ENCODE measurements at places on chromosomes 7 and 10.
A peak's percentile ranks its signal among the peaks of the same experiment; 100 is the strongest.

- DNase-seq, result no peak
Measured at GRCh38 chr7:157702311-157703023, 365.7 kb downstream of the DNAJB6 start.

GRCh38 chr10:99682752-99683151 is 23.4 kb downstream of the ENTPD7 start:
- no peak for DNase-seq

DNA sequence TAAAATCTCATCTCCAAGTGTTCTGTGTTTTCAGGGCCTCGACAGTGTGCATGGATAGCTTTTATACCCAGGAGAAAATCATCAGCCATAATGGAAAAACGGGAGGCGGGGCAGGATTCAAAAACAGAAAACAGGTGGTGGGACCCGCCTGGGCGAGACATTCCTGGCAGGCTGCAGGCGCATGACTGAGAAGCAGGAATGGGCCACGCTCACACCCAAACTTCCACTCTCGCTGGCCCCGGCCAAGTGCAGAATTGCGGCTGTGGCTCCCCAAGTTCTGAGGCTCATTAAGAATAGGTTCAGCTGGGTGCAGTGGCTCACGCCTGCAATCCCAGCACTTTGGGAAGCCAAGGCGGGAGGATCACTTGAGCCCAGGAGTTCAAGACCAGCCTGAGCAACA is 60.6 kb downstream of the C10orf143 start:
- no peak for DNase-seq

DNA sequence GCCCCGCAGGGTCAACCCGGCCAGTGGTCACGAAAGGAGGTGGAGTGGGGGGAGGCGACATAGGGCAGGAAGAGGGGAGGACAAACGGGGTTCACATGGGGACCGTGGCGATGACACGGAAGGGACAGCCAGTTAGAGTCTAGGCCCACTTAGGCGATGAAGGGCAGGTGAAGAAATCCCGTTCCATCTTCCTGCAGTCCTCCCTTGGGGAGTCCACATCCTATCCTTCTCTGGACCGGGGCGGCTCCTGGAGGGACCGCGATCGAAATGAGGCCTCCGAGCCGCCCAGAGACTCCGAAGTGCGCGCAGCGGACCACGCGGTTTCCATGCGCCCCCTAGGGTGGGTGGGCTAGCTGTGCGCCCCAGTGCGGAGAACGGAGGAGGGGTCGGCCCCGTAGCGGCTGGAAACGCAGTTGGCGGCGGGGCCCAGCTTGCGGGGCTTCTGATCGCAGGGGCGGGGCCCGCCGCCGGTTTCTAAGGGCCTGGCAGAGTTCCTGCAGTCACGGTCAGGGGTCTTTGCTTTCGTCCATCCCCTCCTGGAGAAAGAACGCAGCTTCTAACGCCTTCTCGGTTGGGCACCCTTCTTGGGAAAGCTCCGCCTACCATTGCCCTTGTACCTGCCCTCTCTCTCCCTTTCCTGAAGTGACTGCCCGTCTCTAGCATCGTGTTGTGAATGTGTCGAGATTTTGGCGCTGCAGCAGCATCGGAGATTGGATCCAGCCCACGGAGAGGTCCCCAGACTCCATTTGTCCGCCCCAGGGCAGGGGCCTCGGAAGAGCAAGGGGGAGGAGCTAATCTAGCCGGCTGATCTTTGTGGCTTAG is 17.9 kb upstream of the TMEM225B start:
- peak; percentile 35 for DNase-seq

DNA sequence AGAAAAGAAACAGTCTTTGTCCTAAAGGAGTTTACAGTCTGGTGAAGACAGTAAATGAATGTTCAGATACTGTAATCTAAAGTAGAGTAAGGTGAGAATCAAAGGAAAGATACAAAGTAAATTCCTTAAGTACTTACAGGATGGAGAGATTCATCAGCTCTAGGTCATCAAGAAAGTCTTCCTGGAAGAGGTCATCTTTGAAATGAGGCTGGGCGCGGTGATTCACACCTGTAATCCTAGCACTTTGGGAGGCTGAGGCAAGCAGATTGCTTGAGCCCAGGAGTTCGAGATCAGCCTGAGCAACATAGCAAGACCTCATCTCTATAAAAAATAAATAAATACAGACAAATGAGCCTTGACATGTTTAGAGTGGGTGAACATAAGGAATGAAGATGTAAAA is 18.3 kb downstream of the FHIP2A start:
- DNase-seq, result no peak
